ENCODE measurements at places on chromosomes 5 and 9. TPM values are rescaled to one million over a fixed set of nuclear protein-coding genes. Genes with fewer than 3 reads are reported as not detected.

Gene GSN
- 45.9 TPM for total RNA-seq

Gene CCL21
- not detected for total RNA-seq

Gene MUSK
- total RNA-seq, result not detected

Gene THBS4
- total RNA-seq, result 0.80 TPM

Gene PCDHB11
- not detected for total RNA-seq

Gene DDX4
- total RNA-seq, result not detected

Gene TMEM232
- total RNA-seq, result 6.1 TPM

Gene AP3S1
- total RNA-seq, result 47.6 TPM

Gene RNF180
- total RNA-seq, result not detected

Gene C6
- total RNA-seq, result not detected

Gene PPP1R26
- 7.8 TPM for total RNA-seq

Gene PCDH1
- not detected for total RNA-seq

Gene ALDH1A1
- not detected for total RNA-seq

Gene CATSPER3
- 2.7 TPM for total RNA-seq
